Inflammatory macrophage (primary cell): ENCODE measurements at places on chromosomes 16 and 17.

DNA sequence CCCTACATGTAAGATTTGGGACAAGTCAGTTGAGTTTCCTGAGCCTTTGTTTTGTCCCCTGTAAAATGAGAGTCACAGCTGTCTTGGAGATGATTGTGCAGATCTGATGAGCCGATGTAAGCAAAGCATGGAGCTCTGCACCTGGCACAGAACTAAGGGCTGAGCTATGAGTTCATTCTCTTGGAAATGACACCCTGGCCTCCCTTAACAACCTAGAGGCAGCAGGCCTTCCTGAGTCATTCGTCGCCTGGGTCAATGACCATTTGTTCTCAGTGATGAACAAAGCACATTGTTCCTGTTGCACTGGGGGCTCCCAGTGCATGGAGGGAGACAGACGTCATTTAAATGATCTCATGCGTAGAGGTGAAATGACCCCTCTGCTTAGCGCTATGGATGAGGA lies 62.8 kb upstream of the GCSH start:
- no peak for DNase-seq

GRCh38 chr16:65532258-65532657 lies 410.4 kb upstream of the CDH11 start:
- DNase-seq, result no peak

DNA sequence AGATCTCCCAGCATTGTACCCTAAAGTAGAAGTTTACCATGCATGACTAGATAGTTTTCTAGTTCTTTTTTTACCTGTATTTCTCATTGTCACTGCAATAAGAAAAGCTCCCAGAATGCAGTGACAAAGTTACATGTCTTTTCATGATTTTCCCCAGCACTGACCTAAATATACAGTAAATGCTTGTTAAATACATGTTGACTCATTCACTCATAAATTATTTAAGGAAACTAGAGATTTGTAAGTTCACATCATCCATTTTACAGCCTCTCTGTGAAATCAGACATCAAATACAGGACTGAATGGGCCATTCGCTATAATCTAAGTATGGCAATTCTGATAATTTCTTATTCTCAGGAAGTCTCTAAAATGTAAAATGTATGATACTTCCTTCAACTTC lies 258.9 kb upstream of the AXIN2 start:
- no peak for DNase-seq

DNA sequence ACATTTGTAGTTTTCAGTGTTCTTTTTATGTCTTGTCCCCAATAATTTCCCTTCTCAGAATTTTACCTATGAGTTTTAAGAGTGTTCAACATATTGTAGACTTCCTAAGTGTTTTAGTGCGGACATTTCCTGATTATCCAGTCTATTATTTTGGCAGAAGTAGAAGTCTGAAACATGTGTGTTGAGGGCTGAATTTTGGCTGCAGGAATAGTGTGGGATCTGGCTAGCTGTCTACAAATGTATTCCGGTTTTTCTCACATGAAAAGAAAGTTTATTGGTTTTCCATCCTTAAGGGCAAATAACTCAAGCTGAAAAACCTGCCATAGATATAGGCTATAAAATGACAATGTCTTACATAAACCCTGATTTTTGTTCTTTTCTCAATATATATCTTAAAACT lies 33.0 kb upstream of the CA10 start:
- no peak for DNase-seq

- no peak for DNase-seq
Observed at GRCh38 chr16:12447556-12447955, 356.1 kb downstream of the CPPED1 start.

DNA sequence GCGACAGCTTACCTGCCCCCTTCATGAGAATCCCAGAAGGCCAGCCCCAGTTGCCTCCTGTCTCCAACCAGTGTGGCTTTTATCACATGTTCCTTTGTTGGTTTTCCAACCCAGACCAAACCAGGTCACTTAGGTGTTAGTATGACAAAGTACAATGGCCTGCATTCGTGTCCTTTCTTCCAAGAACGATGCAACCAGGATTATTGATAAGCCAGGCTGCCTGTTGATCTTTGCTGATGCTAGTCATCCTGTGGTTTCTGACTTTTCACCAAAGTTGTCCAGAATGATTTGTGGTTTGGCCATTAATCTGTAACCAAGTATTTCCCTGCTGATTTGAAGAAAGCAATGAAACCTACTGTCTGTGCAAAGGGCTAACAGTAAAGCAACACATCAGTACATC lies 191.4 kb downstream of the CYLD start:
- no peak for DNase-seq

DNA sequence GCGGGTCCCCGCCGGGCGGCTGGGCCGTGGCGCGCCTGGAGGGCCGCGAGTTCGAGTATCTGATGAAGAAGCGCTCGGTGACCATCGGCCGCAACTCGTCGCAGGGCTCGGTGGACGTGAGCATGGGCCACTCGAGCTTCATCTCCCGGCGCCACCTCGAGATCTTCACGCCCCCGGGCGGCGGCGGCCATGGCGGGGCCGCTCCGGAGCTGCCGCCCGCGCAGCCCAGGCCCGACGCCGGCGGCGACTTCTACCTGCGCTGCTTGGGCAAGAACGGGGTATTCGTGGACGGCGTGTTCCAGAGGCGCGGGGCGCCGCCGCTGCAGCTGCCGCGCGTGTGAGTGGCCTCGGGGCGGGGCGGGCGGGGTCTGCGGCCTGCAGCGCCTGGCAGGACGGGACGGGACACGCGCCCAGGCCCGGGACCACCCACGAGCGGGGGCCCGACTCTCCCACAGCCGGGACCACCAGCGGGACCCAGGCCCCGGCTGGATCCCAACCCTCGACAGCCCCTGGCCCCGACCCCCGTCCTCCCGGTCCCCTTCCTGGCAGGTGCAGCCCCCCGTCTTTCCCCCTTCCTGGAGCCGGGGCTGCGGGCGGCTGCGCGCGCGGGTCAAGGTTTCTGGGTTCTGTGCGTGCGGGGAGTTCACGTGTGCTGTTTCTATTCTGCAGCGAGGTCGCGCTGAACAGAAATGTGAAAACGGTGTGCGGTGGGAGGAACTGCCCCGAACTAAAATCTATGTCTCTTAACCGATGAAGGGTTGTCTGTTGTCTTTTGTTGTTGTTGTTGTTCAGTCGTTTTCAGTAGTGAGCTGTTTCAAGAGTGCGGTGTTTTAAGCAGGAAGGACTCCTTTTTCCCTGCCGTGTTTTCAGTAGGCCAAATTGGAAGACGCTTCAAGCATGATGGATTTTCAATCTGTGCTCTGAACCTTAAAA lies 705 bp downstream of the FOXK2 start:
- DNase-seq, result no peak

- DNase-seq, result peak; percentile 13
Observed at GRCh38 chr17:34178092-34178491, 77.0 kb upstream of the CCL2 start.

DNA sequence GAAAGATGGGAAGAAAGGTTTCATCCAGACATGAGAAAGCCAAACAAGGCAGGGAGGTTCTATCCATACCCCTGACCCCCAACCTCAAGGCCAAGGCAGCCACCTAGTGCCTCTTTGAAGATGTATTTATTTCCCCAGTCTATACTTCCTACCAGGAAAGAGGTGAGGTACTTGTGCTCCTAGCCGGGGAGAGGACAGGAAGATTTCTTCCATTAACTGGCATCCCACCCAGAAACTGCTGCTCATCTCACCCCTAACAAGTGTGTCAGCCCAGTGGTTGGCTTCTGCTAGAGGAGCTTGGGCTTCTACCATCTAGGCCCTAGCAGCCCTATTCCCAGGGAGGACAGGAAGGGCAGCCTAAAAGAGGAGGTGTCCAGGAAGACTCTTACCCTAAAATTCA lies 8.9 kb downstream of the COPZ2 start:
- no peak for DNase-seq

- DNase-seq, result peak; percentile 39
Observed at GRCh38 chr17:80455336-80455710, 21.1 kb downstream of the NPTX1 start.

- DNase-seq, result no peak
Observed at GRCh38 chr16:30665155-30665829, 7.1 kb downstream of the FBRS start.

DNA sequence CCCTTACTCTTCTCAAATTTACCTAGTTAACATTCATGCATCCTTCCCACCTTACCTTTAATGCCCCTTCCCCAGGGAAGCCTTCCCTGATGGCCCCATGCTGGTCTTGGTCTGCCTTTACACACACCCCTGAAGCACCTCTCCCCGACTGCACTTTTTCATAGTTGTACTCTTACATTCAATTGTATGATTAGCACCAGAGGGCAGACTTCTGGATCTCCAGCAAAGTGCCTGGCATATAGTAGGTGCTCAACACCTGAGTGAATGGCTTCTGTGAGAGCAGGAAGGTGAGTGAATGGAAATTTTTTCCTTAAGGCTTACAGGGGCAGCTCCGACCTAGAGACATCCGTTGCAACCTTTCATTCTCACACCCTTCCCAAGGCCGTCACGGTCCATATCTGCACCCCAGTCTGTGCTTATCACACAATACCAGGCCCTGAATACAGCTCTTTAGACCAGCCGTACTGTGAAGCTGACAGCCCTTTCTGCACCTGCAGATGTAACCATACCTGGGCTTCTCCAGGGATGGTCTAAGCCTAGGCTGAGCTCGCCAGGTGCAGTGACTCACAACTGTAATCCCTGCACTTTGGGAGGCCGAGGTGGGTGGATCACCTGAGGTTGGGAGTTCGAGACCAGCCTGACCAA lies 4.4 kb downstream of the PGAP3 start:
- DNase-seq, result no peak

DNA sequence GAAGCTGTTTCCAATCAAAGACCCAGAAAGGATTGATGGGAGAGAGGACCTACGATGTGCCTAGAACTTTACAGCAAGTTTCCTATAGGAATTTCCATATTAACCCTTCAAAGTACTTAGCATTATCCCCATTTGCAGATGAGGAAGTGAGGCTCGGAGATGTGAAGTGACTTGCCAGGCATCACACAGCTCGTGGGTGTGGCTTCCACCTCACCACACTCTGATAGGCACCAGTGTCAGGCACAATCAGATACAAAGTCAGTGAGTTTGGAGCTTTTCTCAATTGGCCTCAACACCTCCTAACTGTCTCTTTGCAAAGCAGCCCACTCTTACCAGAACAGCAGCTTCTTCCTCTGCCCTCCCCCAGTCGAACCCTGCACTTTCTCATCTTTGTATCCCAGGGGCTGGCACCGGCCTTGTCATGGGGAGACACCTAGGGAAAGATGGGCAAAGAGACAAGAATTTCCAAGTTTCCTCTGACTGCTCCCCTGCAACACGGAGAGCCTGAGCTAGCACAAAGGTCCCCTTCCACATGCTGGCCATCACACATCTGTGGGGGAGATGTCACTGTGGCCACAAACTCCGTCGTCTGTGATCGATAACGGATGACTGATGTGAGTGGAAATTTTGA lies 37.4 kb upstream of the CCL1 start:
- peak; percentile 30 for DNase-seq

DNA sequence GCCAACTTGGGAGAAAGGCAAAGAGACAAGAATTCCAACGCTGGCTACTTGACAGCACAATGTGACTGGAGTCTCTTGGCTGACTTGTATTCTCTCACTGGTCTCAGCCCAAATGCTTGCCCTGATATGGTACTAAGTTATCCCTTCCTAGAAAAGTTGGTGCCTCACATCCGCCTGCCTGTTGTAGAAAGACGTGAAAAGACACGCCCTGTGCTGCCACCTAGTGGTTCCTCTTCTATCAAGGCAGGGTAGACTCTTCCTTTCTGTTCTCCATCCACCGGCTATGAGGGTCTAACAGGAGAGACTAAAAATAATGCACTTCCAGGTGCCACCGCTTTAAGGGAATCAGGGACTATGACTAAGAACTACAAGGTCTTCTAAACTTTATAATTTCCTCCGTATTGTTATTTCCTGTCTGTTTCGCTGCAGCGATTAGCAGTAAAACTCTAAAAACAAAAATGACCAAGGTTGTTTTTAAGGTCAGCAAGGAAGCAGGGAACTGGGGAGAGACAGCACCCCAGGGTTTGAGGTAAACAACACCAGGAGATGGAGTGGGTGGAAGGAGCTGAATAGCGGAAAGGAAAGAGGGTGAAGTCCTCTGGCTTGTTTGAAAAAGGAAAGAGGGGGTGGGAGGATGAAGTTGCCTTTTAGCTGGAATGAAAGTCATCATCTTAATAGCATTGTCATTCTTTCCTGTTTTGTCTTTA lies 109.5 kb downstream of the YPEL2 start:
- peak; percentile 87 for DNase-seq

DNA sequence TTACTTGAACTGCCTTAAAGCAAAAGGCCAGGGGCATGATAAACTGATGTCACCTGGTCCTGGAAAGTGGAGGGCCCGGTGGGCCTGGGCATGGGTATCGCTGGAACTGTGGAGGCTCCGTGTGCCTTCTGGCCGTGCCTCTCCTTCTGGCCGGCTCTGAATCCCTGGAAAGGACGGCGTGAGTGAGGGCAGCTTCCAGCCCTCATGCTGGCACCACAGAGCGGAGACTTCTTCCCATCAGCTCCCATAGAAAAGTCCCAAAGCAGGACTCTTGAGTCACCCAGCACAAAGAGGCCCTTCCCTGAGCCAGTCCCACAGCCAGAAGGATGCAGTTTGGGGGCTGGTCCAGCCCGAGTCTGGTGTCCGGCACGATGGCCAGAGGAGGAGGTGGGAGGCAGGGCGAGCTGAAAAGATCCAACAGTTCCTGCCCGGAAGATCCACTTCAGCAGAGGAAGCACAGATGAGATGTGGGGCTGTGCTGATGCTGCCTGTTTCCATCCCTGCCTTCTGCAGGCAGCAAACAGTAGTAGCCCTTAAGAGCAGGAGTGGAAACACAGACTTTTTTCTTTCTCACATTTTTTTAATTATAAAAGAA lies 7.8 kb downstream of the GAA start:
- DNase-seq, result no peak

DNA sequence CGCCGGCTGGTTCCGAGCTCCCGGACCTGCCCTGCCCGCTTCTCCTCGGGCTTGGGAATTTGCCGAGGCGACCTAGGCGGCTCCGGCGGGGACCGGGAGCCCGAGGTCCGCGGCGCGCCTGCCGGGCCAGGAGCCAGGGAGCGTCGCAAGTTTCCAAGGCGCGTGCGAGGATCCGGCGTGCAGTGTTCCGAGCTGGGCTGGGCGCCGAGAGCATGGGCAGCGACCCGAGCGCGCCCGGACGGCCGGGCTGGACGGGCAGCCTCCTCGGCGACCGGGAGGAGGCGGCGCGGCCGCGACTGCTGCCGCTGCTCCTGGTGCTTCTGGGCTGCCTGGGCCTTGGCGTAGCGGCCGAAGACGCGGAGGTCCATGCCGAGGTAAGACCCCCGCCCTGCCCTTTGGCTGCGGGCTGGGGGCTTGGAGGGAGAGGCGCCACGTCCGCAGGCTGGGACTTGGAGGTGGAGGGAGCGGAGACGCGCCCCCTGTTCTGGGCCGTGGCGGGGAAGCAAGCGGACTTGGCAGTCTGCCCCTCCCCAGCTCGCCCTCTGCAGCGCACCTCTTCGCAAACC lies 668 bp downstream of the MMP15 start:
- DNase-seq, result peak; percentile 8

GRCh38 chr16:16890964-16891363 lies 512.0 kb downstream of the NPIPA7 start:
- no peak for DNase-seq

- no peak for DNase-seq
Observed at GRCh38 chr16:5598793-5599192, 501.2 kb upstream of the EEF2KMT start.

DNA sequence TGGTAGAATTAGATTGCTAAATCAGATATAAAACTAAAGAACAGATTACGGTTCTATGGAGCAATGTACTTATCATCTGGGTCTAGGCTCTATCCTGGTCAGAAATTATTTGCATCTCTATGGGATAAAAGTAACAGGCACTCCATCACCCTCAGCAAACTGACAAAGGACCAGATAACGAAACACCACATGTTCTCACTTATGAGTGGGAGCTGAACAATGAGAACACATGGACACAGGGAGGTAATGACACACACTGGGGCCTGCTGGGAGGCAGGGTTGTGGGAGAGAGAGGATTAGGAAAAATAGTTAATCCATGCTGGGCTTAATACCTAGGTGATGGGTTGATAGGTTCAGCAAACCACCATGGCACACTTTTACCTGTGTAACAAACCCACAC lies 61.9 kb downstream of the MPHOSPH6 start:
- no peak for DNase-seq
